ENCODE measurements at places on chromosomes 2 and 18. TPM values are rescaled to one million over a fixed set of nuclear protein-coding genes. Genes with fewer than 3 reads are reported as not detected.

Gene COL4A3
- total RNA-seq = not detected

Gene LRRFIP1
- 210 TPM for total RNA-seq

Gene ABCB11
- not detected for total RNA-seq

Gene WDFY1
- total RNA-seq = 20.2 TPM
